Suppressor macrophage treated with lipopolysaccharide for 4 hours (primary cell): ENCODE measurements at places on chromosomes 5 and 9.
A peak's percentile ranks its signal among the peaks of the same experiment; 100 is the strongest.

DNA sequence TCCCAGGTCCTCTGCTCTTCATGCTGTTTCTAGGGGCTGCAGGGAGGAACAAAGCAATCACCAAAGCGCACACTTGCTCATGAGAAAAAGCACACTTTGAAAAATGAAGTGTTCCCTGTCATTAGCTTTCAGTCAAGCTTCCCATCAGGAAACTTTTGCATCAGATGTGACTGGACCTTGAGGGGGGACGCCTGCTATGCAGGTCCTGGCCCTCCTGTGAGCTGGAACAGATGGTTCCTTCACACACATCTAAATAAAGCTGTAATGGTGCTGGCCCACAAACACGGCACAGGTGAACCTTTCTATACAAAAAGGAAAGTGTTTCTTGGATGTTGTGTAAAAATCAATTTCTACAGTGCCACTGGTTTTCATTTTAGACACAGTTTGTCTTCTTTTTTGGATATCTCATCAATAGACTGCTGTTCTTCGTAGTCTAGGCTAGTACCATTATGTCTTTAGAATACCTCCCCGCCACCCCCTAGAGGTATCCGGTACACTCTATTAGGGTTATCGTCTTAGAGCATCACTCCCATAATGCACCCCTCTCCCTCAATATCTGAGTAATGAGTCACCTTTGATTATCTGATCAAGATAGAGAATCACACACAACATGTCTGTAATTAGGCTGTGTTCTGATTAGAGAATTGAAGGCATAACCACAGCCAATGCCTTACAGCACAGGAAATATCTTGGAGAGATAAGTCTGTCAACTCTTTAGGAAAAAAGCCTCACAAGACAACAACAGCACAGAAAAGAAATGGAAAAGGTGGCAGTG, 266.3 kb downstream of the TLR4 start:
- DNase-seq: no peak

GRCh38 chr9:28163619-28164018, 590.3 kb upstream of the C9orf72 start:
- no peak for DNase-seq

DNA sequence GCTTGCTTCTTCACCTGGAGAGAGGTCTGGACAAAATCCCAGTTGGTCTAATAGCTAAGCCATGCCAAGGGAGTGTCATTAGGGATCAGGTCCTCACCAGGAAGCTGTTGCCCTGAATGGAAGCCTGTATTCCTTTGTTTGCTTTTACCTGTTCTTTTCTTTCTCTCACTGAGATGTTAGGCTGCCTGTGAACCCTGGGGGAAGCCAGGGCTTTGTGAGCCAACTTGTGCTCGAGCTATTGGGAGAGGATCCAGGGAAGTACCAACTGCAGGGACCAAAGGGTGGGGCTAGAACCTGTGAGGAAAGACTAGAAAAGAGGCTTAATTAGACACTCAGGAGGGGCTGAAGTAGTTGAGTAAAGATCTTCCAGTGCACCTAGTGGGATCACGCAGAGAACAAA, 451.2 kb upstream of the TLE4 start:
- DNase-seq: no peak

DNA sequence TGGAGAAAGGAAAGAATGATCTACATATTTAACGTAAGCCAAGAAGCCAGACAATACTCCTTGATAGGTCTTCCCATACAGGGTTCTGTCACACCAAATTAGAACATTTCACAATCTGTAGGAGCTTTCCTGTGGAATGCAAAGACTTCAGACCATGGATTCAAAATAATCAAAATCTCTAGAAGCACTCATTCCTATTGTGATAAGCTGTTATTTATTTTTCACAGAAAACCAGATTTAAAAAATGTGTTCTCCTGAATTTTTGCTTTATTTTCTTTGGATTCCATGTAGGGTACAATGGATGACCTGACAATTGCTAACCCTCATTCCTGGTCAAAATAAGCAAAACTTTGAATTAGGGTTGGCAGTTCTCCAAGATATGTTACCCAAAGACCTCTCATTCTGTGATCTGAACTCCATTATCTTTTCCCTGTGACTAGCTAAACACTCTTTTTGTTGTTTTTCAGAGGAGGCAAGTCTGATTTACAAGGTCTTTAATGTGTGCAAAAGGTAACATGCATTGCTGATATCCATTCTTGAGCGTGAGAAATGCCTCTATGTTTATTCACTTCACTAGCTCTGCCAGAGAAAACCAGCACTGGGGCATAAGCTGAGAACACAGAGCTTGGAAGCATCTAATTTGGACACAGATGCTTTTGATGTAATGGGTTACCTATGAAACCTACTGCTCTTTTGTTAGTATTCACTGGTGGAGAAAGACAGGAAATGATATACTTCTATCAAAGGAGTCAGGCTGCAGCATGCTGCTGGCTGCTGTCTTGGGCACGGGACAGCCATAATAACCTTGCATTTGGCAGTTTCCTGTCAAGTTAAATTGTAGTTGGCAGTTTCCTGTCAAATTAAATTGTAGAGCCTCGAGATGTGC, 31.4 kb downstream of the ACTBL2 start:
- DNase-seq: no peak

DNA sequence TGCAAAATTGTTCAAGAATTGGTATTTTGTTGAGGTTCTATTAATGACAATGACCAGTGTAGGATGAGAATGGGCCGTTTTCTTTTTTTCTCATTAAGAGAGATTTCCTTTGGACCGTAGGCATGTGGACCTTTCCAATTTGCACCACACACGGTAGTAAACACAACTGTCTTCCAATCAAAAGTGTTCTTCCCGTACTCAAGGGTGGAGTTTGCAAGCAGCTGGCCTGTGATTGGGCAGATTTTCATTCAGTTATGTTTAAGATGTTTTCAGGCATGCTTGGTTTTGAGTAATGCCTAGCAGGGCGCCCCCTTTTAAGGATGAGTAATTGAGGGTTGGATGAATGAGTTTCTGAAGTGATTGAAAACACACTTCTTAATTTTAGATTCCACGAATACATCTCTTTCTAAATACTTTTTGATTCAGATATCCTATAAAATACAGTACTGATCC, 2.5 kb downstream of the KDM3B start:
- peak; percentile 77 for DNase-seq

DNA sequence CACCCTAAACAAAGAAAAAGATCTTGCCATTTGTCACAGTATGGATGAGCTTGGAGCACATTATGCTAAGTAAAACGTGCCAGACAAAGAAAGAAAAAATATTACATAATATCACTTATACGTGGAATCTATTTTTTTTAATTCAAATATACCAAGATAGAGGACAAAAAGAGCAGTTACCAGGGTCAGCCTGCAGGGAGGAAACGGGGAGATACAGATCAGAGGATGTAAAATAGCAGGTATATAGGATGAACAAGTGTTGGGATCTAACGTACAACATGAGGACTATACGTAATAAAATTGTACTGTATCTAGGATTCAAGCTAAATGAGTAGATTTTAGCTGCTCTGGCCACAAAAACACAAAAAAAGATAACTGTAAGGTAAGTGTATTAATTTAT, 247.5 kb downstream of the TMEM161B start:
- DNase-seq: no peak

DNA sequence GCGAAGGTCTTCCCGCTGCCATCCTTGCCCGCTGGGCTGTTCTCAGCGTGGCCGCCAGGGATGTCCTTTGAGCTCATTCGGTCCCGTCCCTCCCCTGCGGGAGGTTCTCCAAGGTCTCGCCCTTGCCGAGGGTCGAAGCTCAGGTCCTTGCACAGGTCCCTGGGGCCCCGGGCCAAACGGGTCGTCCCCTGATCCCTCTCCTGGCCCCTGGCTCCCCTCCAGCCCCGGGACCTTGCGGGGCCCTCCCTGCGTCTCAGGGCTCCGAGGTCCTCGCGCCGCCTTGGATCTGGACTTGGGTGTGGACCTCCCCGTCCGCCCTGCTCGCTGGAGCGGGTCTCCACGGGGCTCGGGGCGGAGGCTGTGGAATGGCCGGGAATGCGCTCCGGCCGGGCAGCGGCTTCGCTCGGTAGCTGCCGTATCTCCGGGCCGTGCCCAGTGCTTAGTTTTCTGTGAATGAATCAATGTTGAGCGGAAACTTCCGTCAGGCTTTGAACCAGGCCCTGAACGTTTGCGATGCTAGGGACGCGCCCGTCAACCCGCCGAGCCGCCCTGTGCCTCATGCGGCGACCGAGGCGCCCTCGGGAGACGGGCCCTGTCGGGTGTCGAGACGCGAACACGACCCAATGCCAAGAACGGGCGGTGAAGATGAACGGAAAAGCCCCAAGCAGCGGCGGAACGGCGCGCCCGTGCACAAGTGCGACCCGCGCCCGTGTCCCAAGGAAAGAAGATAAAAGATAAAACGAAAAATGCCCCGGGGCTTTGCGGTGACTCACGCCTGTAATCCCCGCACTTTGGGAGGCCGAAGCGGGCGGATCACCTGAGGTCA, 780 bp downstream of the RNU6ATAC start:
- peak; percentile 52 for DNase-seq

DNA sequence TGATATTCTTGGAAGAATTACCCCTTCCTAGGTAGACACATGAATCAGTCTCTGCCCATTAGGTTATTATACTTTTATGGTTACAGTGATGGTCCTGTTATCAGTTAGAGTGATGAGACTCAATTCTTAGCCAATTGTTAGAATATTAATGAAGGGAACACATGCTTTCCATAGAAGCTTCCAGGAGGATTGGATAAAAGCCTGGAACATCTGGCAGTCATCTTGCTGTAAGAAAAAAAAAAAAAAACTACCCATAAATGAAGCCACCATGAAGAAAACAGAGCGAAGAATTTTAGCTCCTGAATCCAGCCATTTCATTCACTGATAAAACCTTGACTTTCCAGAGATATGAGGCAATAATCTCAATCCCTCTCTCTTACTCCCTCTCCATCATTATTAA, 262.5 kb upstream of the GRIN3A start:
- no peak for DNase-seq

GRCh38 chr5:22985446-22985845, 132.3 kb upstream of the CDH12 start:
- no peak for DNase-seq

GRCh38 chr5:139670369-139671095, 22.4 kb downstream of the CXXC5 start:
- peak; percentile 30 for DNase-seq

DNA sequence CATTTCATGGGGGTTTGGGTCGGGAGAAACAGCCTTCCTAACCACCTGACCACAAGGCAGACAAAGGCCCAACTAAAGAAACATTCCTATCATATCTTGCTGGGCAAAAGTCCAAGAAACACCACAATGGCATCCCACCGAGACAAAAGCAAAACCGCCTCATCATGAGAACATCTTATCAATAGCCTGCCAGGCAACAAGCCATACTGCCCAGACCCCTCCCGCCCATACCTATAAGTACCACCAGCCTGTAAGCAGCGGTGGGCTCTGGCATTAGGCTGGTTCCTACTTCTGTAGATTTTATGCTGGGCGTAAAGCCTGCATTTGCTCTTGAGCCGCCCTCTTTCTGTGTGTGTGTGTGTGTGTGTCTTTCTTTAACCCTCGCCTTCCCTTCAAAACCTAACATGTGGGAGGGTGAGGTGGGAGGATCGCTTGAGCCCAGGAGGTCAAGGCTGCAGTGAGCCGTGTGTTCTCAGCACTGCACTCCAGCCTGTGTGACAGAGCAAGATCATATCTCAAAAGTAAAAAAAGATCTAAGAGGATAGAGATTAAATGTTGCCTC, 56.9 kb downstream of the PDE6A start:
- DNase-seq: no peak

- DNase-seq: no peak
These were observed 213.0 kb downstream of the PJA2 start for GRCh38 chr5:109196823-109197160.

DNA sequence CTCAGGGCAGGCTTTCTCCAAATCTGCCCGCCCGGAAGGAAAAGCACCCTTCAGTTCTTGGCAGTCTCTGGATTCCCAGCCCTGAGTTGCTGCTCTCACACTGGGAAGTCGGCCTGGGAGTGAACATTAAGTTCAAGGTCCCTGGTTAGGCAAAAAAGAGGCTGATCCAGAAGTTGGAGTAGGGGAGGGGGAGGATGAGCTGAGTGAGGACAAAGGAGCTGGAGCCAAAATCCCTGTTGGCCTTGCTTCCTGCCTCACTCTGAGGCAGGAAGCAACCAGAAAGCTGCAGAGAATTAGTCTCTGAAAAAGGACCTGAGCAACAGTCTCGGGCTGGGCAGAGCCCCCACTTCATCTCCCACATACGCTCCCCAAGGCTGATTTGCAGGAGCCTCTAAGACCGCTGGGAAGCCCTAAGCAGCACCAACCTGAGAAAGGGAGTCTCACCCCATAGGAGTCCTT, 15.0 kb upstream of the RPS14 start:
- no peak for DNase-seq
